Activated CD8-positive, alpha-beta T cell treated with anti-CD3 and anti-CD28 coated beads for 36 hours (primary cell): ENCODE measurements at places on chromosomes 16 and 17.

GRCh38 chr17:58468944-58469343, 19.3 kb downstream of the HSF5 start:
- H3K36me3 ChIP-seq = no peaks in the 10 kb centered on the region
- peaks cover 6% of the 10 kb centered on the region for H3K4me1 ChIP-seq
- no peak overlapping the region for H3K4me3 ChIP-seq
- DNase-seq = no peak
- no peak overlapping the region for H3K27ac ChIP-seq

GRCh38 chr16:47503936-47504335, 42.8 kb downstream of the PHKB start:
- H3K27me3 ChIP-seq = no peaks in the 10 kb centered on the region
- no peak overlapping the region for H3K27ac ChIP-seq
- H3K4me3 ChIP-seq = no peak overlapping the region
- no peaks in the 10 kb centered on the region for H3K4me1 ChIP-seq
- DNase-seq = no peak

DNA sequence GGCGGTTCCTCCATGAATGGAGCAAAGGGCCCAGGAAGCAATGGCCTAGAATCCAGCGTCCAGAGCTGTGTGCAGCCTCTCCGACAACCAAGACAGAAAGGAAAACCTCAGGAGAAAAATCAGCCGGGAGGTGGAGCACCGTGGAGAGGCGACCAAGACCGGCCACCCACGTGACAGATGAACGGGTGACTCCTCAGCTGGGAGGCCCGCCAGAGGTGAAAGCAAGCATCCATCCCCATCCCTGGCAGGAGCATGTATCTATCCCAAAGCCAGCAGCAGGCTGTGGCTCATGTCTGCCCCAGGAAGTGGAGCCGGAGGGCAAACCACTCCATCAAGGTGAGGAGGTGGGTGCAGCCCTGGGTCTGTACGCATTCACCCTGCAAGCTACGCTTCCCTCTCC, 52.1 kb downstream of the FOXL1 start:
- no peak for DNase-seq
- no peaks in the 10 kb centered on the region for H3K36me3 ChIP-seq
- H3K27ac ChIP-seq = no peak overlapping the region
- no peak overlapping the region for H3K4me3 ChIP-seq
- H3K27me3 ChIP-seq = peaks cover 9% of the 10 kb centered on the region
- no peaks in the 10 kb centered on the region for H3K4me1 ChIP-seq

DNA sequence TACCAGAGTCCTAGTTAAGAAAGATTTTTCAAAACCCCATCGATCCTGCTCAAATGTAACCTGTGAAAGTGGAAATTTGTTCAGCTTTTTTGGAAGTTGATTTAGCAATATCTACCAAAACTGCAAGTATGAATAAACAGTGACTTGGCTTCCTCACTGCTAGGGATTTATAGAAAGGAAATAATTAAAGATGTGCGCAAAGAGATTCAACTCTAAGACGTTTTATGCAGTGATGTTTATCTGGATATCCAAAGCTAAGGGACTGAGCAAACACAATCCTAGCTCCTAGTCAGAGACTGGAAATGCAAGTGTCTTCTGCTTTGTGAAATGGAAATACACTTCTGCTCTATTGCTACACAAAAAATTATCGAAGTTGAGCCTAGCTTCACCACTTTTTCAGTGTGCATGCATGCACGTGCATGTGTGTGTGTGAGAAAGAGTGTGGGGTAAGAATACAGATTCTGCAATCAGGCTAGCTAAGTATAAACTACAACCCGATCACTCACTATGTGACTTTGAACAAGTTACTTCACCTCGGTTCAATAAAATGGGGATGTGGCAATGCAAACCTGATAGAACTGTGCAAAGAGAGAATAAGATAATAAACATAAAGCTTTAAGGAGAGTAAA, 52.1 kb upstream of the FOXF1 start:
- H3K4me1 ChIP-seq = no peaks in the 10 kb centered on the region
- no peak overlapping the region for H3K4me3 ChIP-seq
- DNase-seq = no peak
- H3K27me3 ChIP-seq = peaks cover 17% of the 10 kb centered on the region
- no peaks in the 10 kb centered on the region for H3K36me3 ChIP-seq

GRCh38 chr16:15459791-15460190, 25.4 kb downstream of the BMERB1 start:
- H3K27ac ChIP-seq = no peak overlapping the region
- H3K4me1 ChIP-seq = no peaks in the 10 kb centered on the region
- H3K4me3 ChIP-seq = no peak overlapping the region
- H3K27me3 ChIP-seq = peaks cover 2% of the 10 kb centered on the region

GRCh38 chr17:14225254-14225980, 11.2 kb downstream of the CDRT15 start:
- no peaks in the 10 kb centered on the region for H3K27me3 ChIP-seq
- no peak overlapping the region for H3K4me3 ChIP-seq
- no peaks in the 10 kb centered on the region for H3K36me3 ChIP-seq

GRCh38 chr16:60731329-60732050, 1304.7 kb downstream of the CDH8 start:
- H3K4me3 ChIP-seq = no peak overlapping the region
- no peaks in the 10 kb centered on the region for H3K4me1 ChIP-seq
- H3K27me3 ChIP-seq = no peaks in the 10 kb centered on the region
- DNase-seq = no peak
- H3K27ac ChIP-seq = no peak overlapping the region

- no peaks in the 10 kb centered on the region for H3K27me3 ChIP-seq
- no peak for DNase-seq
- H3K4me3 ChIP-seq = no peak overlapping the region
- H3K27ac ChIP-seq = no peak overlapping the region
- H3K4me1 ChIP-seq = peaks cover 10% of the 10 kb centered on the region
Measured at GRCh38 chr16:2226245-2226793, 2.9 kb downstream of the E4F1 start.

GRCh38 chr16:68291227-68291626, 19.5 kb downstream of the SLC7A6OS start:
- DNase-seq = peak; percentile 43
- H3K4me1 ChIP-seq = peaks cover 69% of the 10 kb centered on the region
- H3K36me3 ChIP-seq = peaks cover 76% of the 10 kb centered on the region

DNA sequence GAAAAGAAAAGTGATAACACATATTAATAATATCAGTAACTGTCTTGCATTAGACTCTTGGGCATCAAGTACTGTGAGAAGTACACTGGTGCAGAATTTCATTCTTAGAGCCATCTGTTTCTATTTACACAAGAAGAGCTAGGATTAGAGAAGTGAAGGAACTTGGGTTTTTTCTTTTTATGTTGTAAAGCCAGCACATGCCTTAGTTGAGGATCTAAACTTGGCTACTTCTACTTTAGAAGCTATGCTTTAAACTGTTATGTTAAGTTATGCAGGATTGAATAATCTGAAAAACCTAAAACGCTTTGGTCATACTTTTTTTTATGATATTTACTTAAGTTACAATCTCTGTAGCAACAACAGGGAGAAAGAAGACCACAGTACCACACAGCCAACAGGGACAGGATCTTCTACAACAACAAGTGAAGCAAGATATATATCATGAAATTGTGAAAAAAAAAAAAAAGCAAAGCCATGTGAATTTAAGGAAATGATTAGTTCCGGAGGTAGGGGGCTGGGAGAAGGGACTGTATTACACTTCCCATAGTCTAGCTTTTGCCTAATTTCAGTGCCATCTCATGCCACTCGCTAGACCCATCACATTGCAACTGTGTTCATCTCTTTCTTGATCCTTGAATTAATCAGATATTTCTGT, 305.1 kb upstream of the GOT2 start:
- H3K4me3 ChIP-seq = no peak overlapping the region
- H3K27ac ChIP-seq = no peak overlapping the region
- H3K36me3 ChIP-seq = no peaks in the 10 kb centered on the region
- no peak for DNase-seq
- no peaks in the 10 kb centered on the region for H3K4me1 ChIP-seq
- no peaks in the 10 kb centered on the region for H3K27me3 ChIP-seq

- H3K27me3 ChIP-seq = peaks cover 29% of the 10 kb centered on the region
- H3K27ac ChIP-seq = no peak overlapping the region
- peak overlapping the region; percentile 76 for H3K4me3 ChIP-seq
- no peaks in the 10 kb centered on the region for H3K36me3 ChIP-seq
- H3K4me1 ChIP-seq = peaks cover 10% of the 10 kb centered on the region
Measured at GRCh38 chr17:39225959-39226683, 376 bp upstream of the STAC2 start.

DNA sequence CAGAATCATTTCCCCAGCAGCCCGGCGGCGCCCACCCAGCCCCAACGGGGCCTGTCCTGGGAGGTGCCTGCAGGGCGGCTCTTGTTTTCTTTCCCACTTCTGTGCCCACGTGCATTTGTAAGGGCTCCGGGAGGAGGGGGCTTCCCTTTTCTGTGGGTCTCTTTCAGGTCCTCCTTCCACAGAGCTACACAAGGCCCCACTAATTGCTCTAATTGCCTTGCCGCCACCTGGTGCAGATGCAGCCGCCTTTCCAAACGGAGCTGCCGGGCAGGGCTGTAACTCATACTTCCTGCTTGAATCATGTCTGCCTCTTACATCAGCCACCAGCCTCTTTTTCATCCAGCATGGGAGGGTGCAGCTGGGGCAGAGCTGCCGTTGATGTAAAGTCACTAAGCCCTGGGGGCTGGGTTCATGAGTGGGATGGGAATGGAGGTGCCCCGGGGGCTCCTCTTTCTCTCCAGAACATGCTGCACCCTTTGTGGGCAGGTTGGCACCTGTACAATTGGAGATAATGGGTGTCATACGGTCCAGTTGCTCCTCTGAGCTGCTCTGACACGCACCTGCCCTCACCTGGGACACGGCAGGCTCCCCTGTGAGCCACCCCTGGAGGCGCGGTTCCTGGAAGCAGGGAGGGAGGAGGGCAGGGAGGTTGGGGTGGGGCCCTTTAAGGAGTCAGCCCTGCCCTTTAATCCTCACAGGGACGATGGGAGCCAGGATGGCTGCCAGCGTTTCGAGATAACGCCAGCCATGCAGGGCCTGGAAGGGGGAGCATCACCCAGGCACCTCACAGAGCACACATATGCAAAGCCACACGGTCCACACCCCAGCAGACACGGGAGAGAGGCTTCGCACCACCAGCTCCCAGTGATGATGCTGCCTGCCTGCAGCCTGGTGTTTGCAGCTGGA, 41.1 kb upstream of the KLHDC4 start:
- no peaks in the 10 kb centered on the region for H3K36me3 ChIP-seq
- DNase-seq = peak; percentile 81
- H3K4me3 ChIP-seq = peak overlapping the region; percentile 87

- no peaks in the 10 kb centered on the region for H3K4me1 ChIP-seq
- H3K27ac ChIP-seq = no peak overlapping the region
- no peak for DNase-seq
- peaks cover 35% of the 10 kb centered on the region for H3K36me3 ChIP-seq
- H3K27me3 ChIP-seq = no peaks in the 10 kb centered on the region
Measured at GRCh38 chr17:77214328-77214727, 73.6 kb downstream of the SEC14L1 start.

GRCh38 chr16:15915555-15916081, 27.2 kb upstream of the CEP20 start:
- H3K4me1 ChIP-seq = peaks cover 13% of the 10 kb centered on the region
- no peak overlapping the region for H3K4me3 ChIP-seq
- no peak for DNase-seq
- H3K27ac ChIP-seq = no peak overlapping the region

DNA sequence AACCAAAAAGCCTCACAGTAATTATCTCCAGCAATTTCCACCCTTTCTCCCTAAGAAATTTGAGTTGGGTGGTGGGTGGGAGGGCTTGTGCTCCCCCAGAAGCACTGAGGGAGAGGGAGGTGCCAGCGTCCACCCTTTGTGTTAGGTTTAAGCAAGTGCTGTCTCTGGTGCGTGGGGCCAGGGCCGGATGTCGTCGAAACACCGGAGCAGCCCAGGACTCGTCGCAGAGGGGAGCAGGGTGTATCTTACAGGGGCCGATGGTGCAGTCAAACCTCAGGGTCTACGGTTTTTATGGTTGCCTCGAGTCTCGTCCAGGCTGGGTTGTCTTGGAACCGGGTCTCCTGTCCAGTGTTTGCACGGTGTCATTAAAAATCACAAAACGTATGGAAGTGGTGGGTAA, 35.3 kb downstream of the METRNL start:
- H3K4me1 ChIP-seq = peaks cover 8% of the 10 kb centered on the region
- no peak for DNase-seq
- no peaks in the 10 kb centered on the region for H3K36me3 ChIP-seq

DNA sequence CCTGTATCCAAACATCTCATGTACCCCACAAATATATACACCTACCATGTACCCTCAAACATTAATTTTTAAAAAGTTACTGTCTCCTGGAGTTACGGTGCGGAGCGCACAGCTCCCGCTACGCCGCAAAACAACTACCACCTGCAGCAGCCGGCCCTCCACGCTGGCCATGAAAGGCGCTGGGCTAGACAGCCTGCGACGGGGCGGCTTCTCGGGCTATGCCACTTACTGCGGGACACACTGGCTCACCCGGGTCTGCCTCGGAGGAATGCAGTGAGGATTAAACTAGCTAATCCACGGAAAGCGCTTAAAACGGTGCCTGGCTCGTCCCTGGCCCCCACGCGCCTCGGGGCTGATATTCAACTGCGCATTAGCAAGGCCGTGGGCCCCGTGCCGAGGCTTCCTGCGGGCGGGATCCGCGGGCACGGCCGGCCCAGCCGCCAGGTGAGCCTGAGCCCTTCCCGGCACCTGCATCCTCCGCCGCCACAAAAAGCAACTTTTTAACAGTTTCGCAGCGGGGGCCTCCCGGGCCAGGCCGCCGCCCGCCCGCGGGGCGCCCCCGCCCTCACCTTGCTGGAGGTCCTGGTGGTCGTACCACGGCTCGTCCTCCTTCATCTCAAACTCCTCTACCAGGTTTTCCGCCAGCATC, 633 bp downstream of the CDR2 start:
- H3K4me1 ChIP-seq = peaks cover 46% of the 10 kb centered on the region
- H3K27me3 ChIP-seq = no peaks in the 10 kb centered on the region
- H3K27ac ChIP-seq = peak overlapping the region; percentile 93
- H3K4me3 ChIP-seq = peak overlapping the region; percentile 98
- peaks cover 37% of the 10 kb centered on the region for H3K36me3 ChIP-seq

- H3K27ac ChIP-seq = peak overlapping the region; percentile 90
- H3K4me3 ChIP-seq = peak overlapping the region; percentile 18
- DNase-seq = peak; percentile 84
- H3K4me1 ChIP-seq = peaks cover 95% of the 10 kb centered on the region
Measured at GRCh38 chr17:39769974-39770587, 32.3 kb downstream of the GRB7 start.

DNA sequence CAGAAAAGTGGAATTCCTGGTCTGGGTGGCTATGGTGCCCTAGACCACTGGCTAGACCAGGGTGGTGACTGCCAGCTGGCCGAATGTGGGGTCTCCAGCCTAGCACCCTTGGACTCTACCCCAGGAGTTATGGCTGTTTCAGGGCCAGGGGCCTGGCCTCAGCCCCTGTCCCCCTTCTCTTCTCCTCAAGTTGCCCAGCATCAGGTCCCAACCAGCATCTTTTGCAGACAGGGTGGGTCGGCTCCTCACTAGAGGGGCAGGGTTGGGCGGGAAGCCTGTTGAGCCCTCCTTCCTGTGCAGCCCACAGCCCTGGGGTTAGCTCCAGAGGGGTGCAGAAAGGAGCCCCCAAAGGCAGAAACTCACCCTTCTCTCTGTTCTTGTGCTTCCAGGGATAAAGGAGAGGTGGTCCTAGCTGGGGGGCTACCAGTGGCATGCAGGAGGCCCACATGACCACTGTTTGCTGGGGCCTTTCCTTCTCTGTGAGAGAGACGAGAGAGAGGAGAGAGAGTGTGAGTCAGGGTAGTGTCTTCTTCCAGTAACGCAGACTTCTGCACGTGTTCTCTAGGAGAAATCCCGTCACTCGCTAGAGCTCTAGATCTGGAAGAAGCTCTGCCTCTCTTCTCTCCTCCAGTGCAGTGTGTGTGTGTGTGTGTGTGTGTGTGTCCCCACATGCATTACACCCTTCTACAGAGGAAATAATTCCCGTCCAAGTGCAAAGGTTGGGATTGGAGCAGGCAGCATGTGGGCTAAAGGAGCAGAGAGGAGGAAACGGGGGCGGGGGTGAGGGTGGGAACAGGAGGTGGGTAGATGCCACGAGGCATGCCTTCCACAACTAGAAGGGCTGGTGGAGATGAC, 209.4 kb downstream of the SEC14L1 start:
- no peaks in the 10 kb centered on the region for H3K27me3 ChIP-seq
- no peak overlapping the region for H3K4me3 ChIP-seq
- H3K27ac ChIP-seq = no peak overlapping the region
- DNase-seq = no peak
